Right forelimb (tissue), 1 donor: ENCODE measurements at places on chromosomes 1 and 21.

GRCh38 chr1:88650676-88651418 lies 33.2 kb upstream of the PKN2 start:
- no peak for DNase-seq

- peak; percentile 69 for DNase-seq
Observed at GRCh38 chr1:6554907-6555778, at the start of gene TAS1R1. TAS1R1 (plus strand) TSS chr1:6555307; CDS start chr1:6555374, 67 bp downstream.

GRCh38 chr1:223471566-223471965 lies 78.4 kb downstream of the CCDC185 start:
- DNase-seq: no peak

- DNase-seq: no peak
Observed at GRCh38 chr1:95703046-95703445, 469.0 kb downstream of the RWDD3 start.

DNA sequence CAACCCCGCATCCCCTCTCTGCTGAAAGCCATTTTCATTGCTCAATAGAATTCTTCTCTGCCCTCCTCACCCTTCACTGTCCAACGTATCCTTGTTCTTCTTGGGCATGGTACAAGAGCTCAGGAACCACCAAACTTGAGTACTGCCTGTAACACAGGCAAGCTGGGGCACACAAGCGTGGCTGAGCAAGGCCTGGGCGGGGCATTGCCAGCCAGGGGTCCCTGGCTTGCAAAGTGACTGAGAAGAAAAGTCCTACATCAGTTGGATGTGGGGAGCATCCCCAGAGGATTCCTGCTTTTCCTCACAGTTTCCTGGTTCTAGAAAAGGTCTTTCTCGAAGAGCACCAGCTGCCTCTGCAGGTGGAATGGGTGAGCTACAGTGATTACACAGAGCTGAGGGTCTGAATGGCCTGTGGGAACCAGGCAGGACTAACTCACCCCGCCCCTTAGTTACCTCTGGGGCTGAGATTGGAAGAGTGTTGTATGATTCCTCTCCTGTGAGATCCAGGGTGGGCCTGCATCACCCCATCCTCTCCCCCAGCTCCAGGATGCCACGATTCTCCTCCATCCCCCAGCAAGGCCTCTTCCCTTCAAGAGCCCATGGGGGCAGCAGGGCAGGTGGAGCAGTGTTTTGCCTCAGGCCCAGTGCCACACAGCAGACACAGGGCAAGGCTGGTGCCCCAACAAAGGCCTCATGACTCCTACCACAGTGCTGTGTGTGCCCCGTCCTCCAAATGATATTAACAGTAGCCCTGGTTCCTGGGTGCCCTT lies 121.9 kb downstream of the MATN1 start:
- no peak for DNase-seq

DNA sequence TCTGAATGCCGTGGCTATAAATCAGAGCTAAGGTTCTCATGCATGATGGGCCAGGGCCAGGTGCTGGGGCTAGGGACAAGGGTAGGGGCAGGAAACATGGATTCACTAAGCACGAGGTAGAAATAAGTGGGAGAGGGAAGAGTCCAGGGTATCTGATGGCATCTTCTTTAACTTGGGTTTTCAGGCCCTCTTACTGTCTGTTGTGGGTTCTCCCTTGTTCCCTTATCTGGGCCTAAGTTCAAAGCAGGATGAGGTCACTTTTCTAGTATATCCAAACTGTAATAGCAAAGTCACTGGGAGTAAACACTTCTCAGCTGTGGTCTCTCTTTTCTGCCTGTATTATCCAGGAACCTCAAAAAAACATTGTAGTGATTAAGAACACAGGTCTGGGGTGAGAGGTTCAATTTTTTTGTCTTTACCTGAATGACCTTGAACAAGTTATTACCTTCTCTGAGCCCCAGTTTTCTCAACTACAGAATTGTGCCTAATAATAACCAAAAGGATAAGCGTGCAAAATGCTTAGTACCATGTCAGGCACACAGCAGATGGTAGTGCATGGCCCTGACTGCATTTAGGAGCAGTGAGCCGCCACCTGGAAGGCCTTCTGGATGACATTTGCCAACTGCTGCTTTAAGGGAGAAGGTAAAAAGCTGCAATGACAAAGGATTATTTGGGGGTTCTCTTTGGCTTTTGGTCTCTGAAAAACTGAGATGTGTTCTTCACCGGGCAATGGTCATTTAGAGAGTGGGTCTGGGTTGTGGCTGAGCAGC lies 53.6 kb upstream of the A3GALT2 start:
- DNase-seq: no peak

DNA sequence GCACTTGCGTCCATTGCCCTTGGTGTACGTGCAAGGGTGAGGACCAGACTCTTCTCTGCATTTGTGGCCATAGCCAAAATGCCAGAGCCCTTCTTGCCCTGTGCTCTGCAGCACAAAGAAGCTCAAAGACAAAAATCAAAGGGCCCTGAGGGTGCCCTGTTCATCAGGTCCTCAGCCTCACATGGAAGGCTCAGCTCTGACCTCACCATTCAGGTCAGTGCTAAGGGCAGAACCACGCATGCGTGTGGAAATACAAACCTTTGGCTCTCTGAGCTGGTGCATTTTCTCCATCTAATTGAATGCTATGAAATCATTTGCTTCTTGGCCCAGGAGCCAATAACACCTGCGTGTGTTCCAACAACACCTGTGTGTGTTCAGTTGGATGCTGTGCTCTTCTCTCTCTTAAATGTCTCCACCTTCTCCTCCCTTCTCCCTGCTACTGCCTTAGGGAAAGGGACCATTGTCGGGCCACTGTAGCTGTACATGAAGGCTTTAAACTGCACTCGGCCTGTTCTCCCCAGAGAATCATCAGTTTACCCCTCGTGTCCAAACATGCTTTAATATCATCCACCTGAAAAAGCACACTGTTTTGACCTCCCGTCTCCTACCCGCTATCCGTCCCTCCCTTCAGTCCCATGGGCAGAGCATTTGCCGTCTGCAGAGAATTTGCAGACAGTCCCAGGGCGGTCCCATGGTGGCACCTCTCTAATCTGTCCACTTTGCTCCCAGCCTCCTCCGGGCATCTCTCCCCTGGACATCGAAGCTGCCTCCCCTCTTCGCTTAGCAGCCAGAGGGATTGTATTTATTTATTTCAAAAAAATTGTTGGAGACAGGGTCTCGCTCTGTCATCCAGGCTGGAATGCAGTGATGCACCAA lies 60.6 kb downstream of the EVA1C start:
- no peak for DNase-seq

DNA sequence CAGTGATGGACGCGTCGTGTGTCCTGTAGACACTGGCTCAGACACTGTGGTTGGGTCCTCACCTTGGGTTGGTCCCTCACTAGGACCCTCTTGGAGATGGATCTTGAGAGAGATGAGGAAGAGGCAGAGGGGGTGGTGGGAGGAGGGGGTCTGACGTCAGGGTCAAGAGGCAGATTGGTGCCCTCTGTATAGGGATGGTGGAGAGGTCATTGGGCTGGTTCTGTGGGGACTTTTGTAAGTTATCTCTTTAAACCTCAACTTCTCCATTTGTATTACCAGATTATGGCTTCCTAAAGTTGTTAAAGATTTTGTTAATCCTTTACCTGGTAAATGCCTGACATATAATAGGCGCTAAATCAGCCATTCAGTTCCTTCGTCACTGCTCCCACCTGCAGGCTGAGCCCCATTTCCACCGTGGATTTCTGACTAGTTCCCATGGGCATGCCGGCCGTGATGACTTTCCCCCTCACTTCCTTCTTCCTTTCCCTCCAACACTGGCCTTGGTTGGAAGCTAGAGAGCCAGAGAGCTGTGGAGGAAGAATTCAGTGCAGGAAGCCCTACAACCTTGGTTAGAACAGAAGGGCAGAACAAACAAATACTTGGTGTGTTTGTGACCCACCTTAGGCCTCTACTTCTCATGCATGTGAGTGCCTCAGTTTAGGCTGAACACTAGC lies 8.6 kb downstream of the H6PD start:
- DNase-seq: no peak

DNA sequence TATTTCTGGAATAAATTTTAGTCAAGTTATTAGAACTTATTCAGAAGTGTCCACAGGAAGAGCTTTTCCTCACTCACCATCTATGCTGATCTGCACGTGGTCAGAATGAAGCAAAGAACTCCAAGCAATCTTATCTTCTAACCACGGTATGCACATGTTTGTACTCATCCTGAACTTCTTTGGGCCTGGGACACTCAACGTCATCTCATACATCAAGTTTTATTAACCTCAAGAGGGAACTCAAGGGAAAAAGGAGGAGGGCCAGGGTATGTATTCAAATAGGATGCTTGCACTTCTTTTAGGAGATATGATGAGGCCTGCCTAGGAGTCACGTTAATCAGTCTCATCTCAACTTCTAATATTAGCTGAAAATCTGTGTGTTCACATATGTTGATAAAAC lies 142.5 kb downstream of the C1orf94 start:
- no peak for DNase-seq

DNA sequence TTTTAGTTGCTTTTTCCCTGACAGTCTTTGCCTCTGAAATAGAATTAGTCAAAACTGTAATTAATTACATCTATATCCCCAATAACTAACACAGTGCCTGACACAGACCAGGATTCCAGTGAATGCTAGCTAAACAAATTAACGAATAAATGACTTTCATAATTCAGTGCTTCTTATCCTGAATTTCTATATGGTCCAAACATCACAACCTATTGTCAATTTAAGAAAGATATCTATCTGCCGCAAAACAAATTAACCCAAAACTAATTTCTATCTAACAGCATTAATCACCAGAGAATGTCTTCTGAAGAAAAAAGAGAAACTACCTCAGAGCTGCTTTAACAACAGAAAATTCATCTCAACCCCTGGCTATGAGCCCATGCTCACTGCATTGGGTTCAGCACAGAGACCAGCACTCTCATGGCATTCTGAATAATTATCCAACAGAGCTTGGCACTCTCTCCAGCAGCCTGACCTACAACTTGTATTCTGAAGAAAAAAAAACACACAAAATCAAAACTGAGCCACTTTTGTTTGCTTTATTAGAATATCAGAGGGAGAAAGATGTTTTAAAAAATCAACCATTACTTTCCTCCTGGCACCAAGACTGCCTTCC lies 547.3 kb upstream of the BEND5 start:
- DNase-seq: no peak

DNA sequence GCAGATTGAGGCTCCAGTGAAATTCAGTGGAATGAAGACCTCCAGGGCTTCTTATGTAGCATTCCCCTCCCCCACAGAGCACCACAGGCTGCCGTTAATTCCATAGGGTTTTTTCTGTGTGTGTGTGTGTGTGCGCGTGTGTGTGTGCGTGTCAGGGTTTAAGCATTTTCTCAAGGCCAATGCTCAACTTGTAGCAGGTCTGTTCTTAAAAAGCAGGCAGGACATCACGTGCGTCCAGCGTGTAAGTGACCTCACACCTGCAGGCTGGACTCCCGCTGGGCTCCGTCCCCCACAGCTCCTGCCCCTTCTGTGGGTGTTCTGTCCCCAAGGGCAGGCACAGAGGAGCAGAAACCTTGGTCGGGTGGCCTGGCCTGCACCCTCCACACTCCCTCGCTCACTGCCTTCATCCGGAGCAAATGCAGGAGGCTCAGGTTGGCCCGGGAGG lies 5.3 kb downstream of the PRDM16 start:
- no peak for DNase-seq

- DNase-seq: no peak
Observed at GRCh38 chr21:37227071-37228002, 39.8 kb downstream of the VPS26C start.

- DNase-seq: no peak
Observed at GRCh38 chr1:151944126-151944856, 35.0 kb upstream of the THEM4 start.

DNA sequence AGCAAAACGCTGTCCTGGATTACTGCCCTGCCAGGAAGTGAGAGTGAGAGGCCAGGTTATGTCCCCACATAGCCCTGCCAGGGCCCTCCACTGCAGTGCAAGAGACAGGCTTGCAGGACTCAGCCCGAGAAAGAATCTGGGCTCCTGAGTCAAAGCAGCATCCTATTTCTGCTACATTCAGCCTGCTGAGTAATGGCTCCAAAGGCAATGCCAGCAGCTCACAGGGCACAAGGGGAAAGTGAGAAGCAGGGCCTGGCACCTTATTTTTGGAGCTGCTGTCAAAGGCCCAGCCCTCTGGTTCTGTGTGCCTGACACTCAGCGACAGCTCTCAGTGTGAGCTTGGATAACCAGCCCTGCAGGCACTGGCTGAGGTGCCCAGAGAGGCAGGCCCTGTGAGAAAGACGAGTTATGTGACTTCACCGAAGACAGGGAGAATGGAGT lies 83.9 kb downstream of the DTL start:
- DNase-seq: no peak

GRCh38 chr1:46288485-46289133 lies 14.8 kb downstream of the LRRC41 start:
- no peak for DNase-seq
